ENCODE measurements at places on chromosomes 5 and 9.

DNA sequence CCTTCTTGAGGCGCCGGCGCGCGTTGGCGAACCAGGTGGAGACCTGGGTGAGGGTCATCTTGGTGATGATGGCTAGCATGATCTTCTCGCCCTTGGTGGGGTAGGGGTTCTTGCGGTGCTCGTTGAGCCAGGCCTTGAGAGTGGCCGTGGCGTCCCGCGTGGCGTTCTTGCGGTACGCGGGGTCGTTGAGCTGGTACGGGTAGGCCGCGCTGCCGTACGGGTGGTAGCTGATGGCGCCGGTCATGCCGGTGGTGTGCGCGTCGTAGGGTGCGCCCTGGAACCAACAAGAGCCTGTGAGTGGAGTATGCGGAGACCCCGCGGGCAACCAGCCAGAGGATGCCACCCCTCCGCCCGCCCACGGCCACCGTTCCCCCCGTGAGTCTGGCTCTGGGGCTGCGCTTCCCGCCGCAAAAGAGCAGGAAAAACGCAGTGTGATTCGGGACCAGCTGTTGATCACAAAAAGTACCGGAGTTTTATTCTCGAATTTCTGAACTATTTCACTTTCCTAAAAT lies 1.9 kb downstream of the IRX2 start:
- DNase-seq: no peak

GRCh38 chr9:131997779-131998178 lies 81.9 kb downstream of the MED27 start:
- no peak for DNase-seq

DNA sequence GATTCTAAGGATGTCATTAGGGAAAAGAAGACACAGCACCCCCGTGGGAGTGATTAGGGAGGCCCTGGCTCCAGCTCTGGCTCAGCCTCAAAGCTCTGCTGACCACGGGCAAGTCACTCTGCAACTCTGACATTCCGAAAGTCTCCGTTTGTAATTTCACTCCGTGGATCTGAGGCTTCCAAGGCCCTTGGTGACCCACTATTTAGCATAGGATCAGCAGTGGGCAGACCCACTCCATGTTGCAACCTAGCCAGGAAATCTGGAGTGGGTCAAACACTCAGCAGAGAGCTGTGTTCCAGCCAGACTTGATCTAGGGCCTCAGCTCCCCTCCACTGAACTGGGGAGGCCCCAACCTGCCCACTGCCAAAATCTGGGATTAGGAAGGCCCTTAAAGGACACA lies 11.8 kb downstream of the PHF19 start:
- no peak for DNase-seq

DNA sequence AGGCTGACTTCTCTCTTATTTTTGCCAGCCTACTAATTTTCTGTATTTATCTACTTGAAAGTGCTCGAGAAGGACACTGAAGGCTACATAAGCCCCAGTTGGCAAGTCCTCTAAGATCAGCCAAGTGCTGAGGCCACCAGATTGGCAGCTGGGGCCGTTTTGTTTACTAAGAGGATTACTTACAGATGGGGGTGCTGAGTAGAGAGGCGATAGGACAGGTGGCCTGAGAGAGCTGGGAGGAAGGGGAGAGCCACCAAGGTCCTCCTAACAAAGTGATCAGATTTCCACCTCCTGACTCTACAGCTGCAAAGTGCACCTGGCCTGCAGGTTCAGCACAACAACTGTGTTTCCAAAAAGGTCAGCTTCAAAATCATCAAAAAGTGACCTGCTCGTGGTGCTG lies 32.9 kb downstream of the FRMD3 start:
- no peak for DNase-seq

DNA sequence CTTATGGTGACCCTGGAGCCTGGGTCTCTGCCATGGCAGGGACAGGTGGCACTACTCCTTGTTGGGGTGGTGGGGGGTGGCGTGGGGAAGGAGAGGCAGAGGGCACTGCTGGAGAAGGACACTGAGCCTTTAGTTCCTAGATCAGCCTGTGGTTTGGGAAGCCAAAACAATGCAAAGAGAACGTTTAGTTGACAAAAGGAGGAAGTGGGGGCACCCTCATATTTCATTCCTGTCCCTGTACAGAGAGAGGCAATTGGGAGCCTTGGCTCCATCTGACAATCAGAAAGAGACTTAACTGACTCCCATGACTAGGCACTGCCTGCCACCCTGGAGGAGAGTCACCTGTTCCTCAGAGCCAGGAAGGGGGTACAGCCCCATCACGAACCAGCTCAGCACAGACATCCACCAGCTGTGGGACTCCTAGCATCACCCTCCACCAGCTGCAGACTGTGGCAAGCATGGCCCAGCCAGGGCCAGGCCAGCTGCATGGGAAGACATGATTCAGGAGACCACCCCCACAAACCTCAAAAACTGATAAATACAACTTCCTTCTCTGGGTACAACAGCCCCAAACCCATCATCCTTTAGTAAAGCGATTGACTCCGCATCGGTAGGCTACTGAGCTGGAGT lies 257.5 kb downstream of the HSPA4 start:
- no peak for DNase-seq

All from left hindlimb (tissue), 1 donor.